ENCODE measurements at places on chromosomes 1 and 21.

GRCh38 chr1:96079581-96079980 lies 642.0 kb upstream of the PTBP2 start:
- DNase-seq = no peak

DNA sequence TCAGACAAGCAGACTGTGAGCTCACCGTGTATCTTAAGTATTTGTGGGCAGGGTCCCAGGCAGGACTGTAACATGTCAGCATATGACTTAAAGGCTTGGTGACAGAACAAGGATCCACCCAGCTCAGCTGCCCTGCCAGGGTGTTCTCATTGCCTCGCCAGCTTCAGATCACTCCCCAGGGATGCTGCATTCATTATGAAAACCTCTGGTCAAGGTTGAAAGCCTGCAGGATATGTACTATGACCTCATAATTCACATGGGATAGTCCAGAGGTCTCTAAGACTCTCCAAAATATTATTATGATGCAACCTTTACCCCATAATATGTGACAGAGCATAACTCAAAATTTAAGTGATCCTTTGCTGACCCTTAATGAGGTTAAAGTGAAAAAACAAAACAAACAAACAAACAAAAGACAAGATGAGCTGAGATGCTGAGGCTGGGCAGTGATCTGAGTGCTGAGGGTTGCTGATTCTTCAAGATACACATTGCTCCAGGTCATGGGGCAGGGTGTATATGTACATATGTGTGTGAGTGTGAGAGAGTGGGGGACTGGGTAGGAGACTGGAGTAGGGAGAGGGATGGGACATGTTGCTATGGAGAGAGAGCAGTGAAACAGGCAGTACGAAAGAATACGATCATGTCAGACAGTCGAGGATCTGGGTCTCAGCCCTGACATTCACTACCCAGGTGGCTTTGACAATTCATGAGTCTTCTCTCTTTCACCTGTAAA lies 98.8 kb upstream of the DUSP10 start:
- no peak for DNase-seq

- DNase-seq = peak; percentile 49
Observed at GRCh38 chr1:15272009-15272781, 25.2 kb downstream of the FHAD1 start.

DNA sequence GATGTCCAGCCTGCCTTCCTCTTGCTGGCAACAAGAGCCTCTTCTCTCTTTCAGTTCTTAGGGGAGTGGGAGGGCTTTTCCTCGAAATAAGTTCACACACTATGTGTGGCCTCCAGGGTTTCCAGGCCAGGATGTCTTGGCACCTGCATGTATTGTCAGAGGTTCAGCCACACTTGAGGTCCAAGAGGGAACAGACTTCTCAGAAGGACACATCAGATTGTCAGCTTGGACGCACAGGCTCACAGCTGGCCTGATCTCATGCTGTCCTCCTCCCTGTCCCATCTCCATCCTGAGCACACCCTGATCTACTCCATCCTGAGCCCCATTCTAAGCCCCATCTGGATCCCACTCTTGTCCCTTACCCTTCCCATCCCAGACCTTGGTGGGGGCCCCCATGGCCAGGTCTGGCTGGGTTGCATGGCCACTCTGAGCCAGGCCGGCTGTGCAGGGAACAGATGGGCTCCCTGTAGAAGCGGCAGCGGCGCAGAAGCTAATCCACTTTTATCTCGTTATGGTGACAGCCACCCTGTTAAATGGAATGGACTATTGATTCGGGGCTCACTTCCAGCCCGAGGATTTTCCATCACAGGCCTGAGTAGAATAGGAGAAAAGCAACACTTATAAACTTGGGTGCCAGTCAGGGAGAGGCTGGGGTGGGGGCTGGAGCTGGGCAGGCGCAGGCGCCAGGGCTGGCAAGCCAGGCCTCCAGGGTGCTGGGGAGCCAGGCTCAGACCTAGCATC lies 85.1 kb upstream of the CSF3R start:
- no peak for DNase-seq

GRCh38 chr1:14880456-14881316 lies 272.9 kb upstream of the TMEM51 start:
- no peak for DNase-seq

DNA sequence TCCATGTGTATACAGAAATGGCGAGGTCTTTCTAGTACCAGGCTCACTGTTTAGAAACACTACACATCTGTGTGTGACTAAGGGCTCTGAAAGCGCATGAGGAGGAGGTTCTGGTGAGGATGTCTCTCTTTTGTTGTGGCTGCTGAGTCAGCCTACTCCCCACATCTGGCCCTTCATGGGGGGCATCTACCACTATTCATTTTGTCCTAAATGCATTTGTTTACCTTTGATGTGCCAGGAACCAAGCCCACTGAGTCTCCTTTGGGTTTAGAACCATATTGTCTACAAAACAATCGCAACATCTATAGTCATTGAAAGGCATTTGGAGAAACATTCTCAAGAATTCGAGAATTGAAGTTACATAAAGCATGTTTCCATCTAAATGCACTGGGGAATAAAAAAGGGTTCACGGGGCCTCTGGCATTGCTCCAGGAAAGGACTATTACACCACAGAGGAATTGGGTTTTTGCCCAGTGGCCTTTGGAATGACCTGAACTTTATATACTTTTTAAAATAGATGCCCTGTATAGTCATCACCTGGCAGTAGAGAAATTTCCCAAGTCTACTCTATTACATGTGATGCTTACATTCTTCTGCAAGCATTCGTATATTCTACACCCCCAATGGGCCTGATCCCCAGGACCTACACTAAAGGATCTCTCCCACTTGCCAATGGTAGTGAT lies 35.1 kb upstream of the ADORA3 start:
- DNase-seq = no peak

GRCh38 chr1:64005801-64006200 lies 197.6 kb upstream of the UBE2U start:
- no peak for DNase-seq

DNA sequence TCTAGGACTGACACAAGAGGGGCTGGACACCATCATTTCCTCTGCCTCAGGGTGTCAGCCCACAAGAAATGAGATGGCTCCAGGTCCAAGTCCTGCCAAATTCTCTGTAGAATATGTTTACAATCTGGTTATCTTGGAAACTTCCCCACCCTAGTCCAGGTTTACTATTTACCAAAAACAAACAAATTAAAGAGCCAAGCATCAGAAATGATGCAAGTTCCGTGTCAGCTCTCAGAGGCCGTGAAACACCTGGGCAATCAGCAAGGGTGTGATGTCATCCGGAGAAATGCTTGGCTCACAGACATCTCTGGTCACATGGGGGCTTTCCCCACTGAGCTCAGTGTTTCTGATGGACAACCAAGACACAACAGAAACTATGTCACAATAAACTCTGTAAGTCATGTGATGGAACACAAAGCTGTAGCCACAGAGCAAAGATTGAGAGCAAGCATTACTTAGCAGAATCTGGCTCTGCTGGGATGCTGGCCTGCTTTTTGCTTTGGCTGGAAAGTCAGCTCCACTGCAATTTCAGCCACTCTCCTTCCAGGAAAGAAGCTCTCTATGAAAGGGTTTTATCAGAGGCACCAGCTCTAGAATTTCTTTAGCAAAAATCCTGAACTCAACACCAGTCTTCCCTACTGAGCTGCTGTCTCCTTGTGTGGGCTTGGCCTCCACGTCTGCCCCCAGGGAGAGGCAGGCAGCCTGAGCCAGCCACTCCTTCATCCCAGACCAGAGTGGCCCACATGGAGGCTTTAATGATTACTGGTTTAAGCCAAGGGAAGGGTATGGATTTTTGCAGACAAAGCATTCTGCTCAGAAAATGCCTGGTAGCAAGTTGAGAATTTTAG lies 55.9 kb downstream of the NENF start:
- DNase-seq = peak; percentile 44

DNA sequence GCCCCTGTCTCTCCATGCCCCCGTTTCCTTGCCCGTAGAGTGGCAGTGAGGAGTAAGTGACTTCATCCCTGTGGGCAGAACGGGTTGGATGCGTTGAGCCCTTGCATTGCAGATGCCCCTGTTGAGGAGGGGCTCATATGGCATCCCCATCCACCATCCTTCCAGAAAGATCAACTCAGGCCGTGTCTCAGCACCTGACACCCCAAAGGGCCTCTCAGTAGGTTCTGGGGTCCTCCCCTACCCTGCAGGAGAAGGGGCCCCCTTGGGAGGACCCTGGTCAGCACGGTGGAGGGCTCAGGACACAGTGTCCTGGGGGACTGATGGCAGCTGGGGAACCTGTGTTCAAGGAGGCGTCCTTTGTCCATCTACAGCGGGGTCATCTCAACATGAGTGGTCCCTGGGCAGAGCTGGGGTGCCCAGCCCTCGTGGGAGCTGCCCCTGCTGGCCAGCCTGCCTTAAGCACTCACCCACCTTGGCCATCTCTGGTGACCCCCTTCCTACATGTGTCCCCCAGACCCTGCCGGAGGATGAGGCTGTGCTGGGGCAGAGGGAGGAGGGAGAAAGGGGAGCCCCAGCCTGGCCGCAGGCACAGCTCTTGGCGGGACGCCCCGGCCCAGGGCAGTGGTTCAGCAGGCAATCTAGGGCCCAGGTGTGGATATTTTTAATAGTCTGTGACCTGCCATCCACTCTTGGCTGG lies 48.2 kb upstream of the ACTRT2 start:
- DNase-seq = no peak

DNA sequence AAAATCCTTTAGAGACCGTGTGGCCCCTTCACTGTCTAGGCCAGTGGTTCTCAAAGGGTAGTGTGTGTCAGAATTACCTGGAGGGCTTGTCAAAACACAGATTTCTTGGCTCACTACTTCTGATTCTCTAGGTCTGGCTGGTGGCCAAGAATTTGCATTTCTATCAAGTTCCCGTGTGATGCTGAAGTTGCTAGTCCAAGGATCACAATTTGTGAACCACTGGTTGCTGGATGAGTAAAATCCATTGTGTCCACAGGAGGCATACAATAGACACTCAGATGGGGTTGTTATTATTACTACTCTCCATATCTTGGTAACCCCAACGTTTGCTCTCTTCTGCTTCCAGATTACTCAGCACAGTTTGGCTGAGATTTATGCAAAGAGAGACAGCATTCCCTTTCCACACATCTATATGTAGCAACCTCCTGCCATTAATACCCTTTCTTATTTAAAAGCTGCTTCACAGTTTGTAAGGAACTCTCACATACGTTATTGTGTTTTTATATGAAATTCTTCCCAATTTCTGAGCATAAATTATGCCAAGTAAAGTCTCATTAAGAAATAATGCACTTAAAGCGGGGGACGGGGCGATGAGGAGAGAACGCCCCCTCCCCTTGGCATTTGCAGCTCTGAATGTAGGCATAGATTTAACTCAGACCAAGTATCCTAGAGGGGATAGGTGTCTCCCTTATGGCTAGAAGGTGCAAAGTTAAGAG lies 720 bp upstream of the TMCC2 start:
- DNase-seq = no peak

DNA sequence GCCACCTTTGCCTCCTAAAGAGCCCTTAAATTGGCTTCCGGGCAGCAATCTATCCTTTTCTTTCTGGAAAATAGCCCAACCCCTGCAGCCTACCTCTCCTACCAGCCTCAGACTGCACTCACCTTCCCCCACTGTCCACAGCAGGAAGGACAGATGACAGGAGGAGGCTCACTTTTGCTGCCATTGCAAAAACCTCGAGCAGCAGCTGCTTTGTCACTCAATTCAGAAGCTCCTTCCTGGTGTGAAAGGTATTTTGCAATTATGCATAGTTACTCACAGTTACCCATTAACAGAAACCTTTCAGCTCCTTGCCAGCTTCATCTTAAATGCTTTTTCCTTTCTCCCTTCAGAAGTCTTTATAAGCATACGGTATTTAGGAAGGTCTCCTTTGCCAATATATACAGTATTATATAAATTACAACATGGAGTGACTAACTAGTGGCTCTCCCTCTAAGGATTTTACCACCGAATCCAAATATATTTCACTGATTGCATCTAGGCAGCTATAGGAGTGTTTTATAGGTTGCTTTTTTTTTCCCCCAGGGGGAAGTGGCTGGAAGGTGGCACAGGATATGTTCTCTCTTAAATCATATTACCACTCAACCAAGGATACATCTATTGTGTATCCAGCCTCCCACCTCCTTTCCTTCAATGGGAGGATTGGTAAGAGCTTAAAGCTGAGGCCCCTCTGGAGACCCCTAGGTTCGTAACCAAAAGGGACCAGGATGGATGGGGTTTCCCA lies 142.1 kb upstream of the IPO9 start:
- DNase-seq = peak; percentile 54

DNA sequence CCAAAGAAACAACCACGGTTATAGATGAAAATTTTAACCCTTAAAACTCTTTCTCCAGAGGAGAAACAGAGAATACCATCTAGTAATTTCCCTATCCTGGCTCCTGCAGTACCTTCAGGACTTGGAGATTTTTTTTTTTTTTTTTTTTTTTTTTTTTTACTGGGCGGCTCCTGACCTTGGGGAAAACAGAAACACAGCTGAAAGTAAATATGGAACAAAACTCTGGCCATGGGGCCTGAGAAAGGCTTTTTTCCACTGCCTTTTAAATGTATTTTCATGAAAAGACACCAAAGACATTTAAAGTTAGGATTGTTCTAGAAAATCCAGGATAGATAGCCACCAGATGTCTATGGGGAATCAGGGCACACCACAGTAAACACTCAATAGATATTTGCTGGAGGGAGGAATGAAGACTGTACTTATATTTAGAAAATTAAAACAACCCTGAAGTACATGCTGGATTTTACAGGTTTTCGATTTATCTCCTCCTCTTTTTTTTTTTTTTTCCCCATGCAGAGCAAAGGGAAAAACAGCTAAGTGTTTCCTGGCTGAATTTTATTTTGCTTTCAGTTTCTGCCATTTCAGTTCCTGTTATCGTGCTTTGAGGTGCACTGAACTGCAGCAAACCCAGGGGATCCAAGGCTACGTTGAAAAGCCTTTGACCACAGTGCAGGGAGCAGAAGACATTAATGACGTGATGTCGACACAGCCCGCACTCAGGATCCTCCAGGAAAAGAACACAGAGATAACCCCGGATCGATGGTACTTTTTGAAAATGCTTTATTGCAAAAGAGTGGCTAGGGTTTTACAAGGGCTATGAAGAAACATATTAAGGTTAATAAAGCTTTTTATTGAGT lies 35.7 kb upstream of the CNN3 start:
- no peak for DNase-seq

DNA sequence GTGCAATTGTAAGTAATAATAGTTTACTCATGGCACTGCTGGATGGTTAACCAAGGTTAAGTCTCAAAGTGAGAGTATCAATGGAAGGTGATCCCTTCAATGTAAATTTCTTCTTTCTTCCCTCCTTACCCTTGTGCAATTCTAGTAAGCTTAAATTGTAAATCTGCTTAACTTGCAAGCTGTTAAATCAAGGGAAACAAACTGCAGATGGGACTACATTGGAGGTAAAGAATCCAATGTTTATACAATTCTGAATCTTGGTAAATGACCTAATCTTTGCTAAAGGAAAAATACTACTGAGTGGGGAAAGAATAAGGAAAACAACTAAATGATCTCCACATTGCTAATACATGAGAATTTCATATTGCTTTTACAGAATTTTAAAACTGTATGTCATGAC lies 6.7 kb upstream of the CD55 start:
- DNase-seq = no peak

GRCh38 chr1:44453798-44454349 lies 48.8 kb downstream of the RNF220 start:
- no peak for DNase-seq

- DNase-seq = no peak
Observed at GRCh38 chr1:1430114-1430982, 5.1 kb upstream of the VWA1 start.

Data from NCI-H2107 (cell line).